NCI-H345 (cell line): ENCODE measurements at places on chromosomes 3 and 15.

DNA sequence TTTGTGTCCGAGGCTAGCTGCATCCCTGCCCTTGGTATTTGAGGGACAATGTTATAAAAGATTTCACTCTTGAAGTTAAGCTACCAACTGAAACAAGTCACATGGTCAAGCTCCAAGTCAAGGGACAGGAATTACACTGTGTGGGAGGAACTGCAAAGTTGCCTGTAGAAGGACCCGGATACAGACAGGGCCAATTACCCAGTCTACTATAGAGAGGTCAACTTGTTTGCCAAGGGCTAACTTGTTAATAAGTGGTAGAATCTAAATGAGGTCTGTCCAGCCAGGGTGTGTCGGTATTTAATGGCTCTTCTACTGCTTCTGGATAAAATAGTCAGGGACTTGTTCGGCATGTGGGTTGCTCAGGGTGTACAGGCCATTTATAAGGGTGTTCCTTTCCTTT is 55.7 kb downstream of the PTPRG start:
- no peak for DNase-seq

- DNase-seq = peak; percentile 66
These were observed 4.9 kb upstream of the CHRNA3 start for GRCh38 chr15:78625606-78626280.

DNA sequence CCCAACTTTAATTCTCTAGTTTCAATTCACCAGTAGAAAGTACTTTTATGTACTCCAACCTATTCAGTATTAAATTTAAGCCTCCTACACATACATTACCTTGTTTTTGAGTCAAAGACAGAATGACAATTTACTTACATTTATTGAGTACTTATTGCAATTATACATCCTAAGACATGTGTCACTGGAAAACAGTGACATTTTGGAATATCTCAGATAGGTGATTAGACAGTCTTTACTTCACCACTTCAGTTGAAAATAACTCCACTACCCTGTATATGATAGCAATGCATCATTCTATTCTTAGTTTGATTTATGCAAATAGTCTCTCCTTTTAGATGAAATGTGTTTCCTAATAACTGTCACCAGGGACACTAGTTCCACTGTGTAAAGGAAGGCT is 461.5 kb downstream of the TUSC7 start:
- no peak for DNase-seq

GRCh38 chr3:170642882-170643601 is 57.2 kb upstream of the SLC7A14 start:
- no peak for DNase-seq

DNA sequence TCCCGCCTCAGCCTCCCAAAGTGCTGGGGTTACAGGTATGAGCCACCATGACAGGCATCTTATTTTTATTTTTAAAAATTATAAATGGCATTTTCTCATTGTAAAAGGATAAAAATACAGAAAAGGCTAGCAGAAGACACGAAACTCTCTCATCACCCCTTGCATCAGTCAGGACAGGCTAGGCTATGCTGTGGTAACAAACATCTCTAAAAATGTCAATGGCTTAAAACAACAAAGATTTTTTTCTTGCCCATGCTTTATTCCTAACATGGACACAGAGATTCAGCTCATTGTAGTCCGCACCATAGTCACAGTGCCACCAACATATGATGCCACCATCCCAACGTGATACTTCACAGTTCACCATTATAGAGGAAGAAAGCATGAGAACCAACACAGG is 34.0 kb upstream of the SEMA4B start:
- no peak for DNase-seq

DNA sequence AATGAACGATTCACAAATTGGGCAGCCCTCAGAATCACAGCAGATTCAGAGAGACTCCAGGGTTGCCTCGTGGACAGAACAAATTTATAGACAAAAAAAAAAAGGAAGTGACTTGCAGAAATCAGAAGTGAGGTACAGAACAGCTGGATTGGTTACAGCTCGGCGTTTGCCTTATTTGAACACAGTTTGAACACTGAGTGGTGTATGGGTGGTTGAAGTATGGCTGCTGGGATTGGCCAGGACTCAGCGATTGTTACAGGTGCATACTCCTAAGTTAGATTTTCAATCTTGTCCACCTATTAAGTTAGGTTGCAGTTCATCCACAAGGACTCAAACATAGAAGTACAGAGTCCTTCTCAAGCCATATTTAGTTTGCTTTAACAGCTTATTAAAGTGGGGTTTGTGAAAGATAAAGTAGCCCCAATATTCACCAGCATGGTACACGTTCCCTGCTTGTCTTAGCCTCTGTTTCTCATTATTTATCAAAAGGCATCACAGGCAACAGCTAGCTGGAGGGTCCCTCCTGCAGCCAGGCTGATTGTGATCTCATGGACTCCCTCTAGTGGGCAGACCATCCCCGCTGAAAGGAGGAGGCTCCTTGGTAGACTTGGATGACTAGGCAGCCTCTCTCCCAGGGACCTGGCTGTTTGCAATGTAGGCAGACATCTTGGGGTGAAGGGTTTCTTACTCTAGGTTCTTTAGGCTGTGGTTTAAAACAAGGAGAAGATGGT is 17.6 kb upstream of the ALDH1L1 start:
- peak; percentile 50 for DNase-seq

GRCh38 chr15:57911247-57911646 is 154.3 kb downstream of the ALDH1A2 start:
- no peak for DNase-seq

GRCh38 chr3:151268267-151269235 is 9.8 kb downstream of the P2RY14 start:
- DNase-seq = no peak

GRCh38 chr3:123799544-123800361 is 84.4 kb downstream of the MYLK start:
- no peak for DNase-seq

- peak; percentile 4 for DNase-seq
These were observed 76.8 kb downstream of the TAMM41 start for GRCh38 chr3:11769704-11770476.

- DNase-seq = no peak
These were observed 2.8 kb upstream of the PLXNB1 start for GRCh38 chr3:48432411-48433371.

DNA sequence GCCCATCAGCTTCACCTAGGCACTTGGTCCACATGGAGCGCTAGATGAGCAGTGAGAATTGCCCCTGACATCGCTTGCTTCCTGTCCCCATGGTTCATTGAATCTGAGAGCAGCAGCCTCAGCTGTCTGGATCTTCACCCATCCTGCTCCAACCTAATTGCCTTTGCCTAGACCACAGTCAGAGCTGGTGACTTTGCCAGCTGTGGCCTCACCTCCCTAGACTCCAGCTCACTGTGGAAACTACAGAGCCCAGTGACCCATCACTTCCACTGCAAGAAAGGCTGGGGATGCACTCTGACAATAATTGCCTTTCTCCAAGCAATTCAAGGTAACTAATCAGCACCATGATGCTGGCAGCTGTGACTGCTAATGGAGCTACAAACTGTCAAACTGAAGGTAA is 30.6 kb upstream of the SLC6A1 start:
- no peak for DNase-seq

DNA sequence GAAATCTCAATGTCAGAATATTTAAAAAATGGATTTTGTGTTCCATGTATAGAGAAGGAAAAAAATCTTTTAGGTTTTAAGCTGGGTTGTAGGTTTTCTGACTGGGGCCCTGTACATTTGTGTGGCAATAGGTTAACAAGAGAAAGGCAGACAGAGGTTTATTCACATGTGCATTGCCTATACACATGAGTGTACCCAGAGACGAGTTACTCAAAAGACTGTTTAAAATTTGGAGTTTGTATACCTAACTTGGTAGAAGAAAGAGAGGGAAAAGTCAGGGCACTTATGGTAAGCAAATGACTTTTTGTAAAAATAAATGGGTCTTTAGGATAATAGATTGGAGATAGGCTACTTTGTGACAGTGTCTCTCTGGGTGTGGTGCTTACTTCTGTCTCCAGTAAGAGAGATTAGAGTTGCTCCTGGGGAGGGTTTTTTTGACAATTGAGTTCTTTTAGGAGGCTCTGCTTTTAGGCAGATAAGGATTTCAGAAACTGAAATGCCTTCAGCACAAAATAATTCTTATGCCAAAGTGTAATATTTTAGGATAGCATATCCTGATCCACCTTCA is 225.2 kb downstream of the TCF12 start:
- no peak for DNase-seq

DNA sequence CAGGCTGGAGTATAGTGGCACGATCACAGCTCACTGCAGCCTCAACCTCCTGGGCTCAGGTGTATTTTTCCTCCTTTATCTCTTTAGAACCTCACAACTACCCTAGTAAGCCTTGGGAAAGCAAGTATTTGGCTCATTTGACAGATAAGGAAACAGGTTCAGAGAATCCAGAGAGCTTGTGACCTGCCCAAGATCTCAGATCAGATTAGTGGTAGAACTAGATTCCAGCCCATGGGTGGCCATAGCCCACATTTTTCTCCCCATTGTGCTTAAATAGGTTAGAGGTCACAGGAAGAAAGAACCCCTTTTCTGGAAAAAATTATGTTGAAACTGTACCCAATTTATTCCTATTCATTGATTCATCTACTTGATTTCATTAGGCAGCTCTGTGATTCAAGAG is 64.3 kb downstream of the TSC22D2 start:
- no peak for DNase-seq

DNA sequence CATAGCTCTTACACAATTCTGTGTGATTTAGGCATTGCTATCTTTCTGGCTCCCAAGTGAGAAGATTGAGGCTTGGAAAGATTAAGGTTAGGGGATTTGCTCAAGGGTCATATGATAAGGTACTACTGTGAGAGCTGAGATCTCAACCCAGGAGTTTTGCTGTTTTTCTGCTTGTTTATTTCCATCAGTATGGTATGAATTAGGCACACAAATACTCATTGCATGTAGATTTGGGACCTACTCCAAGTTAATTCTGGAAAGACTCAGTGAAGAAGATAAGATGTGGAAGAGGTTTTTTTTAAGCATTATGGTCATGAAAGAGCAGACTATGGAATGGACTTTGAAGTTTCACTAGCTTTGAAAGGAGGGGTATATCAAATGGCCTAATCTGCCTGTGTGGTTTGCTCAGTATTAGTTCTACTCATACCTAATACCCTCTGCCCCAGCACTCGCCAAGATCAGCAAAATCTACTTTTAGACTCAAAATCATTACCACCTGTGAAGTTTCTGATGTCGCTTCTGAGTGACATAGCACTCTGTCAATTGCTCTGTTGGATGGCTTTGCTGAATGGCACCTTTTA is 12.5 kb downstream of the MBNL1 start:
- DNase-seq = no peak

DNA sequence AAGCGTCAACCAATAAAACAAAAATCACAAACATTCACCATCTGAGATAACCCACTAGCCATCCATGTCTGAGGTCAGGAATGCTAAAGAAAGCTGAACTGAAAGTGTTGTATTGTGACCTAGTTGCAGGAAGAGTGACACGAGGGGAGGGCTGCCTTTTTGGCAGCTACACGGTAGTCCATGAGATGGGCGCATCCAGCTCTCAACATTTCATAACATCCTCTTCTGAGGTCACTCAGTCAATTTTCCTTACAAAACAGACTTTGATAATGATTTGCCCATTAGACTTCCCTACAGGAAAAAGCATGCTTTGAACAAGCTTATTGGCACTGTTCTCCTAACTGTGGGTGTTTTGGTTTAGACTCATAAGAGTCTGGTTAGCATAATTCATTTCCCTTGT is 15.4 kb upstream of the SHF start:
- no peak for DNase-seq

GRCh38 chr3:186013312-186013711 is 75.5 kb upstream of the TRA2B start:
- no peak for DNase-seq
